ENCODE measurements at places on chromosomes 13 and 19.

DNA sequence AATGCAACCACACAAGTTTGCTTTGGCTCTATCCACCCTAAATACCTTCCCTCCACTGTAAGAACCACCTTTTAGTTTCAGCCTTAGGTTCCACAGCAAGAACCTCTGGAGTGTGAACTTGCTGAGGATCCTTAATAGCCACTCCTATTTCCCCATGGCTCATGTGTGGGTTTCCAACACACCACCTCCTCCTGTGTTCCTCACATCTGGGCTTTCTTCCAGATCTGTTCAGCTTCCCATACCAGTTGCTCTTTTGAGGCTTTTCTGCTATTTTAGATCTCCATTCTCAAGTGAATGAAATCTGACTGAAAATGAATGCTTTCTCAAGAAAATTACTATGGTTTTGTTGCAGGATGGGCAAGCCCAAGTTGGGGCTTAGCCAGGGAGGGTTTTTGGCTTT is 104.8 kb upstream of the MIR17HG start:
- DNase-seq: no peak

- no peak for DNase-seq
Observed at GRCh38 chr13:99977912-99978798, 3.4 kb upstream of the ZIC2 start.

DNA sequence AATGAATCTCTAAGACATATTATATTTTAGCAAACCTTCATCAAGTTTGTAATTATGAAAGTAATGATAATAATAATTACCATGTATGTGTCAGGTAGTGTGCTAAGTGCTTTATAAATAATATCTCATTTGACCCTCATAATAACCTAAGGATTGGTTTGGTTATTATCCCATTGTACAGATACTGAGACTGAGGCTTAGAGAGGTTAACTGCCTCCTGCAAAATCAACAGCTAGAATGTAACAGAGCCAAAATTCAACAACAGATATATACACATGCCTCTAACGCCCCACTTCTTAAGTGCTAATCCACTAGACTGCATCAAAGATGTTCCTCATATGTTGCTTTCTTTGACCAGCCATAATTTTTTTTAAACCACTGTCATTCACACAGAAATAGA is 140.8 kb downstream of the ZAR1L start:
- no peak for DNase-seq

DNA sequence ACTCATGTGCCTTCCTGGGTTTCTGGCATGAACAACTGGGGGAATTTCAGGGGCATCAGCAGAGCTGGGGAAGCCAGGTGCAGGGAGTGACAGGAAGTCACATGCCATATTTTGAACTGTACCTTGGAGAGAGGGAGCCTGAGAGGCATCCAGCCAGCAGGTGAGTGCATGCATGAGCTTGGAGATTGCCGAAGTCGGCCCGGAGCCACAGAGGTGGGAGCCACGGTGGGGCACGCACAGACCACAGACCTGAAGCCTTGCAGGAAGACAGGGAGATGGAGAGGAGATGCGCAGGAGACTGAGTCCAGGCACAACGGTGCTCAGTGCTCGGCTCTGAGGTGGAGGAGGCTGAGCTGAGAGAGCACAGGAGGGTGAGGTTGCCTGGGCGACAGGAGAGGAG is 55.1 kb downstream of the CDADC1 start:
- no peak for DNase-seq

DNA sequence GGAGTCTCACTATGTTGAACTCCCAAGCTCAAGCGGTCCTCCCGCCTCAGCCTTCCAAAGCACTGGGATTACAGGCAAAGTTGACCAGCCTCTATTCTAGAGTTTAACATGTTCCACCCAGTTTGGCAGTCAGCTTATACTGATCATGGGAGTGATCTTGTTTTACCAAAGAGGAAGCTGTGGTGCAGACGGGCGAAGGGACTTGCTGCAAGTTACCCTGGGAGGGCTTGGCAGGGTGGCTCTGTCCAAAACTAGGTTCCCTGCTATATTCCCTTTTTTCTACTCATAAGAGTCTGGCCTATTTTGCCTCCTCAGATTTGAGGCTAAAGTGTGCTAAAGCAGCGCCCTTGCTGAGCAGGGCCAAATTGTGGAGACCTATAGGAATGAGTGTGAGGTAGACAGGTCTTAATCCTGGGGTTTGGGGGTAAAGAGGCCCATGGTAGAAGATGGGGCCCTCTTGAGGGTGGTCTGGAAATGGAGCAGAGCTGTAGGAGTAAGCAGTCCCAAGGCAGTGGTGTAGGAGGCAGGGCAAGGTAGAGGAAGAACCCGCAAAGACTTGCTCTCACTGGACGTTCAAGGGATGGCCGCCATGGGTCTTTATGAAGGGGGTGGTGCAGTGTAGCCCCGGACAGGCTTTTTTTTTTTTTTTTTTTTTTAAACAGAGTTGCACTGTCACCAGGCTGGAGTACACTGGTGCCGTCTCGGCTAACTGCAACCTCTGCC is 3.3 kb downstream of the RPS19 start:
- DNase-seq: no peak

GRCh38 chr13:98996046-98996445 is 18.2 kb upstream of the DOCK9 start:
- DNase-seq: no peak

DNA sequence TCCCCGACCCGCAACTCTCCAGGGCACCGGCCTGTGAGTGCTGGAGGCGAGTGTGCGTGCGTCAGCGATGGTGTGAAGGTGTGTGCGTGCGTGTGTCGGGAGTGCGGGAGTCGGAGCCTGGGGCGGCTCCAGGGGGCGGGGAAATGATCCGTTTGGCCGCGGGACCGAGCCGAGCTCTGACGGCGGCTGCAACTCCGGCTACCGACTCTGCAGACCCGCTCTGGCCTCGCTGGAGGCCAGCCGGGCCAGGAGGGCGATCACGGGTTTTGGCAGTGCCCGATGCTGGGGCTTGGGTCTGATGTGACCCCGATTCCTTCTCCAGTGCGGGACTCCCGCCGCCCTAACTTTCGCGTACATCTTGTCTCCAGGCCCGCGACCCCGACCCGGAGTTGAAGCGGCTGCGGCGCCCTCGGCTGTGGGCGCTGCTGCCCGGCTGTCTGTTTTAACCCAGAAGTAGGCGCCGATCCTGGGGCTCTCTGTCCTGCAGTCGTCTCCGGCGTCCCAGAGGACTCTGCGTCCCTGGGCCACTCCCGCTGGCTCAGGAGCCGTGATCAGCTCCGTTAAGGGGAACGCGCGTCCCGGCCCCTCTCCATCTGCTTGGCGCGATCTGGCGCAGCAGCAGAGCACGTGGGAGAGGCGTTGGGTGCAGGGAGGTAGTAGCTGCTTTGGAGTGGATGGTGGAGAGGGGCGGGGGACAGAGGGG is 1.2 kb downstream of the CHST8 start:
- DNase-seq: no peak

DNA sequence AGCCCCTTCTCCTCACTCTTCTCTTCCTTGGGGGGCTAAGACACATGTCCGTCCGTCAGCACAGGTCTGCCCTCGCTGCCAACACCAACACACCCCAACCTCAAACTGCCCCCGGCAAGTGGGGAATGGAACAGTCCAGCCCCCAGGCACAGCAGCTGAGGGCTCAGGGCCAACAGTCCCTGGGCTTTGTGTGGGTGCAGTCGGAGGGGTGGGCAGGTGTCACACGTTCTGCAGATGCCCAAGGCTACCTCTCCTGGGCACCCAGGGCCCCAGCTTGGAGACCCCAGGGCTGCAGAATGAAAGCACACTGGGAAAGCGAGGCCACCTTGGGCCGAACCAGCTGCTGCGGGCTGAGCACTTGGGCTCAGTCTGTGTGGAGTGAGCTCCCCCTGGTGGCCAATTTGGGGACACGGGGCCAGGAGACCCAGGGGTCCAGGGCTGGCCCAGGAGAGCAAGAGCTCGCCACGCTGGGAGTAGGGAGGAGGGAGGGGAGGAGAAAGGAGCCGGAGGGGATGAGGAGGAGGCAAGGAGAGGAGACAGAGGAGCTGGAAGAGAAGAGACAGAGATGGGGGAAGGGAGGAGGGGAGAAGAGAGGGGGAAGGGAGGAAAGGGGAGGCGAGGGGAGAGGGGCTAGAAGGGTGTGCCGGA is 14.0 kb upstream of the ATP8B3 start:
- peak; percentile 95 for DNase-seq

GRCh38 chr19:14310055-14310454 is 71.2 kb upstream of the ADGRE5 start:
- DNase-seq: no peak

- DNase-seq: no peak
Observed at GRCh38 chr13:28179974-28180373, 41.6 kb downstream of the PAN3 start.

- DNase-seq: no peak
Observed at GRCh38 chr13:101634142-101634541, 181.7 kb downstream of the ITGBL1 start.

- DNase-seq: no peak
Observed at GRCh38 chr19:33462112-33462791, 59.3 kb downstream of the PEPD start.

DNA sequence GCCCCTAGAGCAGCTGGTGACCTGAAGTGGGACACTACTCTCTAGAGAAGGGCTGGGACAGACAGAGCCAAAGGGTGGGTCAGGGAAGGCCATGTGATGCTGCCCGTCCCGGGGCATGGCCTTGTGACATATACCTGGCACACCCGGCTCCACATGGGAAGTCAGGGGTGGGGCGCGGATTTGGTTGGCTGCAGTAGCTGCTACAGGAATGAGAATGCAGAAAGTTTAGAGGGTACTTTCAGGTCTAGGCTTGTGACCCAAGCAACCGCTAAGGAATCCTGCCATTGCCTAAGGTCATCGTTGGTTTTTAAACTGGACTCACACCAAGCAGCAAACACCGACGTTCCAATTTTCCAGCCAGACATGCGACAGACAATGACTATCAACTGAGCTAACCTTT is 25.9 kb downstream of the RCBTB2 start:
- no peak for DNase-seq

GRCh38 chr13:45787346-45787745 is 64.2 kb downstream of the SIAH3 start:
- no peak for DNase-seq

GRCh38 chr19:42403586-42403985 is 13.5 kb upstream of the CNFN start:
- DNase-seq: no peak

- peak; percentile 8 for DNase-seq
Observed at GRCh38 chr13:76014406-76015318, 378.5 kb downstream of the LMO7 start.

- no peak for DNase-seq
Observed at GRCh38 chr13:40261336-40261735, 405.1 kb downstream of the FOXO1 start.

DNA sequence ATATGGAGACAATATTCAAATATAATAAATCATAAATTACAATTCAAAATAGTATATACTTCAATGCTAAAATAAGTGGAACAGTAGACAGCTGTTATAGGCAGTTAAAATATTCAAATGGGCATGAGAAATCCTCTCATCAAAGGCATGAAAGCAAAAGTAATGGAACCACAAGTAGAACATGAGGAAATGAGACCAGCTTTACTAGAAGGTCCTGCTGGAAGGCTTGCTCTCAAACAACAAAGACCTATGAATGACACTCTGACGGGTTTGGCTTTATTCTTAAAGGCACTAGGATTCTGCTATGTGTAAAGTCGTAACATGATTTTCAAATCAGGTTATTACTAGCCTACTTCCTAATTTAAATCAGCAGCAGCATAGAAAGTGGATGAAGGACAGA is 148.1 kb downstream of the VWA8 start:
- DNase-seq: no peak

- peak; percentile 87 for DNase-seq
Observed at GRCh38 chr19:46944918-46945628, 74.6 kb upstream of the NPAS1 start.

DNA sequence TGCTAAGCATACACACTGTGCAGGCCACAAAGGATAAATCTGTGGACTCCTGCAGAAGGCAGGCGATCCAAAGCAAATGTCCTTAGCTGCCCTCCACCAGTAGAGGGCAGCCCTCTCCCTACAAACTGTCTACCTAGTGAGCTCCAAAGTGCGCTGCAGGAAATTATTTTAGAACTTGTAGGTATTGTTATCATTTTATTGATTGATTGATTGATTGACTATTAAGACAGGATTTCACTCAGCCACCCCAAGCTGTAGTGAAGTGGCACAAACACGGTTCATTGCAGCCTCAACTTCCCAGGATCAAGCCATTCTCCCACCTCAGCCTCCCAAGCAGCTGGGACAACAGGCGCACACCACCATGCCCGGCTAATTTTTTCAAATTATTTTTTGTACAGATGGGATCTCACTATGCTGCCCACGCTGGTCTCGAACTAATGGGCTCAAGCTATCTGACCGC is 37.3 kb downstream of the RNF6 start:
- peak; percentile 76 for DNase-seq

DNA sequence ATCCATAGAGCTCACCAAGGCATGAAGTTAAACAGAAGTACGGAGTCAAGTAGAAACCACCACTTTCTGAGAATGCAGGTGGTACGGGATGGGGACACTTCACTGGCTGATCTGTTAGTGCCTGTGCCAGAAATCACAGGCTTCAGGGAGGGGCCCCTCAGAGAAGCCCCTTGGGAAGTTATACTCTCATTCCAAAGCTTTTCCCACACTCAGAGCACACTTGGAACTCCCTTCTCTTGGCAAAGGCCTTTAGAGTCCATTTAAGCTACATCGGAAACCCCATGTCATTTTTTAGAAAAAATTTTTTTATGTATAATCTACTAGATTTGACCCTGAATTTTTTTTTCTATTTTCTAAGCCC is 80.7 kb upstream of the WASF3 start:
- DNase-seq: peak; percentile 23

- DNase-seq: no peak
Observed at GRCh38 chr13:92270990-92271389, 872.6 kb downstream of the GPC5 start.

DNA sequence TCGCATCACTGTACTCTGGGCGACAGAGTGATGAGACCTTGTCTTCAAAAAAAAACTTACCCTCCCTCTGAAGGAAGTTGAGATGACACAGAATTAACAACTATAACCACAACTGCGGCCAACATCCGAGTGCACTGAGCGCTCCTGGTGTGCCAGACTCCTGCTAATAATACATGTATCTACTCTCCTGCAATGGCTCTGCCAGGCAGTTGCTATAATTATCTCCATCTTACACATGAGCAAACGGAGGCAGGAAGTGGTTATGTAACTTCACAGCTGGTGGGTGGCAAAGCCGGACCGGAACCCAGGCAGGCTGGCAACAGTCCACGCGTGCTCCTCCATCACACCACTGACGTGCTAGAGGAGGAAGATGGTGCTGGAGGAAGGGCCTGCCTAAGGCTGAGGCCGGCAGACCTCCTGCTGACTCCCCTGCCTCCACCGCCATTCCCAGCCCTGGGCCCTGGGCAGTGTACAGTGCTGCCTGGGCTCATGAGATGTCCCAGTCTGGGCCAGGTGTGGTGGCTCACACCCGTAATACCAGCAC is 12.6 kb downstream of the XRCC1 start:
- DNase-seq: peak; percentile 73

GRCh38 chr13:21723807-21724505 is 53.1 kb downstream of the FGF9 start:
- no peak for DNase-seq

- DNase-seq: peak; percentile 50
Observed at GRCh38 chr13:20136781-20137703, 23.8 kb downstream of the GJA3 start.

DNA sequence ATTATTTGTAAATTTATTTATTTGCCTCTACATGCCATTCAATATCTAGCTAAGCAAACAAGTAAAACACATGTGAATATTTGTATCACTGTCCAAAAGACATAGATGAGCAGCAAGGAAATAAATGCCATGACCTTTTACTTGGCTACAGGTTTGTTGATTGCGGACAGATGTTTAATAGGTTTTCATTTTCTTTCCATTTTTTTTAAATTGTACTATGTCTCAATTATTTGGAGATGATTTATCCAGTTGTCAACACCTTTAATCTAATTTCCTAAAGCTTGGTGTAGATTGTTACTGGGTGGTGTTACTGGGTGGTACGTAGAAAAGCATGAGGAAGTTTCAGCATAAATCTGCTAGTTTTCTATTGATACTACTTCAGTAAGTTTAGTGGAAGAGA is 560.6 kb upstream of the SPRY2 start:
- no peak for DNase-seq

Data from AG20443 (cell line).